ENCODE measurements at places on chromosomes 1 and 21. TPM values are rescaled to one million over a fixed set of nuclear protein-coding genes. Genes with fewer than 3 reads are reported as not detected.

Gene CRP
- total RNA-seq, result not detected

Gene SH2D2A
- total RNA-seq, result not detected

Gene ARHGAP30
- total RNA-seq, result under 0.01 TPM

Gene CSTB
- total RNA-seq, result 21.4 TPM

Gene TRNP1
- total RNA-seq, result 15.7 TPM

Gene AMY1B
- not detected for total RNA-seq

Gene MTARC2
- total RNA-seq, result 4.6 TPM

Gene KRTAP10-11
- total RNA-seq, result not detected

Gene SYT14
- total RNA-seq, result 0.65 TPM

Gene FAM229A
- 0.71 TPM for total RNA-seq

Gene FCER1G
- not detected for total RNA-seq

Gene AMY1C
- total RNA-seq, result not detected

Gene SEMA6C
- 0.43 TPM for total RNA-seq

Gene EFNA1
- total RNA-seq, result 0.71 TPM

Gene XCL2
- total RNA-seq, result not detected

Data from smooth muscle cell of bladder (primary cell).